ENCODE measurements at places on chromosomes 3 and 15. TPM values are rescaled to one million over a fixed set of nuclear protein-coding genes. Genes with fewer than 3 reads are reported as not detected.

- no peak for DNase-seq
These were observed 269.4 kb upstream of the PEX5L start for GRCh38 chr3:180306155-180306554.

- DNase-seq = no peak
These were observed 46.1 kb upstream of the ABI3BP start for GRCh38 chr3:101039285-101039684.

GRCh38 chr3:190695994-190696393, 166.5 kb downstream of the GMNC start:
- no peak for DNase-seq

The TNNC1 gene
- total RNA-seq = not detected
